ENCODE measurements at places on chromosomes 16 and 17. TPM values are rescaled to one million over a fixed set of nuclear protein-coding genes. Genes with fewer than 3 reads are reported as not detected.

The PER1 gene
- 0.74 TPM for total RNA-seq

The ACSM2A gene
- total RNA-seq, result not detected

The TMEM100 gene
- 0.06 TPM for total RNA-seq

The NMRAL1 gene
- total RNA-seq, result 26.5 TPM

The G6PC1 gene
- not detected for total RNA-seq

The SPATA22 gene
- total RNA-seq, result not detected

The COG8 gene
- total RNA-seq, result 34.1 TPM

The BRICD5 gene
- total RNA-seq, result 1.9 TPM

The NLK gene
- 20.4 TPM for total RNA-seq

The ADAD2 gene
- not detected for total RNA-seq

The MRPL45 gene
- total RNA-seq, result 51.7 TPM

The SEPTIN12 gene
- total RNA-seq, result not detected

DNA sequence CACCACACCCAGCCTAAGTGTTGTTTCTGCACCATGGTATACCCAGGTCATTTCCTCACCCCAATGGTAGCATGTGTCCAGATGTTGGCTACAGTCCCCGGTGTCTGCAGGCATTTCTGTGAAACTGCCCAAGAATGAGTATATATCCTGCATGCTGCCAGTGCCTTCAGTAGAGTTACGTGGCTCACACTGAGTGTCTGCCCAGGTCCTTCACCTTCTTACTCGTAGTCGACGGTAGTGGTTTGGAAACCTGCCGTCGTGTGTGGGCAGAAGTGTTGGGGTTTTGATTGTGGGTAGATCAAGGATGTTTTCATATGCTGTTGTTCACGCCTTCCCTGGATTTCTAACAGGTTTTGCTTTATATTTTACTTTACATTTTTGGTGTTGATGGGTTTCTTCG lies 16.8 kb downstream of the TCF25 start:
- no peak for DNase-seq

- no peak for DNase-seq
Measured at GRCh38 chr17:31449746-31450145, 58.3 kb downstream of the RAB11FIP4 start.

DNA sequence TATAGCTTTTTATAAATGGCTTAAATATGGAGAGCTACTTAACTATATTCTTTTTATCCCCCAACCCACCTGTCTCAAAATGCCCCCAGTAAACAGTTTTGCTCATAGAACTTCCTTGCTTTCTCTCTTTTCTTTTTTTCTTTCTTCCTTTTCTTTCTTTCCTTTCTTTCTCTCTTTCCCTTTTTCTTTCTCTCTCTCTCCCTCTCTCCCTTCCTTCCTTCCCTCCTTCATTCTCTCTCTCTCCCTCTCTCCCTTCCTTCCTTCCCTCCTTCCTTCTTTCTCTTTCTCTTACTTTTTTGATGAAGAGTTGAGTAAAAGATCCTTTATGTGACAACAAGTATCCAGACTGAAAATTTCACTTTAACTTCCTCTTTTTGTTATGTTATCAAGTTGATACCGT lies 48.2 kb downstream of the KCNJ2 start:
- DNase-seq, result no peak

- DNase-seq, result no peak
Measured at GRCh38 chr17:68387435-68388218, 69.7 kb downstream of the WIPI1 start.

DNA sequence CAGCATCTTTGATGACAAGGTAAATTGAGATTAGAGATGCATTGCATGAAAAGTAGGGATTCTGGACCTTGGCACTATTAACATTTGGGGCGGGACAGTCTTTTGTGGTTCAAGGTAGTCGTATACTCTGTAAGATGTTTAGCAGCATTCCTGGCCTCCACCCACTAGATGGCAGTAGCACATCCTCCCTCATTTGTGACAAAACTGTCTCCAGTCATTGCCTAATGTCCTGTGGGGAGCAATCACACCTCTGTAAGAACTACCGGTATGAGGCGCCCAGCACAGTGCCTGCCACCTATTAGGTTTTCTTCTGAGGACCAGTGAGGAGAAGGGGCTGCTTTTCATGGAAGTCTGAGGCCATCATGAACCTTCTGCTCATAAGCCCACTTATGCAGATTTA lies 180.8 kb downstream of the RBFOX1 start:
- peak; percentile 2 for DNase-seq

- DNase-seq, result peak; percentile 27
Measured at GRCh38 chr16:13883276-13883675, 36.7 kb upstream of the ERCC4 start.

DNA sequence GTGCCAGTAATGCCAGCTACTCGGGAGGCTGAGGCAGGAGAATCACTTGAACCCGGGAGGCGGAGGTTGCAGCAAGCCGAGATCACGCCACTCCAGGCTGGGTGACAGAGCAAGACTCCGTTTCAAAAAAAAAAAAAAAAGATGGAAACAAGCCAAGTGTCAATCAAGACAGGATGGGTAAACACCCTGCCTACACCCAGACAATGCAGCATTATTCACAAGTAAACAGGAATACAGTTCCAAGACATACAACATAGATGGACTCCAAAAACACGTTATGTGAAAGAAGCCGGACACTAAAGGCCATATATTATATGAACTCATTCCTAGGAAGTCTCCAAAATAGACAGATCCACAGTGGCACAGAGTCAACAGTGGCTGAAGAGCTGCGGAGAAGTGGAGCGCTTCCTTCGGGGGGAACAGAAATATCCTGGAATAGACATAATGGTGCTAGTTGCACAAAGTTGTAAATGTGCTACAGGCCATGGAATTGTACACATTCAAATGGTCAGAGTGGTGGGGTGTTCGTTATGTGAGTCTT lies 33.9 kb downstream of the ANKRD11 start:
- no peak for DNase-seq

GRCh38 chr17:44346064-44346844 lies 1.2 kb downstream of the GRN start:
- no peak for DNase-seq

DNA sequence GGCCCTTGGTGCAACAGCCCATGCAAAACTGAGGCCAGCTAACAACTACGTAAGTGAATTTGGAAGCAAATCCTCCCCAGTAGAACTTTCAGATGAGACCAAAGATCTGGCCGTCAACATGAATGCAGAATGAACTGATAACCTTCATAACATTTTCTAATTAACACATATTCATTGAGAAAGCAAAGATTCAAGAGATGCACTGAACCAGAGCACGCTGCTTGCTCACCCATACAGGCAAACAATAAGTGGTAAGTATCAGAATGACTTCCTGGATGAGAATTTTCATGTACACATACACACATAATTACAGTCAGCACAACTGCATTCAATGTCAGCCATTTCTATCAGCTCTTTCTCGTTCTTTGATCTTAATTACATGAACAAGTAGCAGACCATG lies 30.6 kb downstream of the XYLT1 start:
- DNase-seq, result no peak

DNA sequence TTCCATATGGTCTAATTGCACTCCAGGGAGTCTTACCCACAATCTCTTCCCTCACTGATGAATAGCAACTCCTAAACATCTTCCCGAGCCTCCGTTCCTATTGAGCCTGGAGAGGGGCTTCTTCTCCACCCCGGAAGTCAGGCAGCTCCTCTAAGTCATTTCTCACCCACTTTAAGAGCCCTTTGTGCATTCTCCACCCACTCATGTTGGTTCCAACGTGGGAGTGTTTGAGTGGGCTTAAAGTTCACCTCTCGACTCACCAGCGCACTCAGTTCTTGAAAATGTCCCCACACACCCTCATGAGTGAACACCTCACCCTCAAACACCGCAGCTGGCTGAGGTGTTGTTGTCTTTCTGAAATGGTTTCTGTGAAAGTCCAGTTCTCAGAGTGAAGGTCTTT lies 67.6 kb downstream of the TMEM114 start:
- no peak for DNase-seq

DNA sequence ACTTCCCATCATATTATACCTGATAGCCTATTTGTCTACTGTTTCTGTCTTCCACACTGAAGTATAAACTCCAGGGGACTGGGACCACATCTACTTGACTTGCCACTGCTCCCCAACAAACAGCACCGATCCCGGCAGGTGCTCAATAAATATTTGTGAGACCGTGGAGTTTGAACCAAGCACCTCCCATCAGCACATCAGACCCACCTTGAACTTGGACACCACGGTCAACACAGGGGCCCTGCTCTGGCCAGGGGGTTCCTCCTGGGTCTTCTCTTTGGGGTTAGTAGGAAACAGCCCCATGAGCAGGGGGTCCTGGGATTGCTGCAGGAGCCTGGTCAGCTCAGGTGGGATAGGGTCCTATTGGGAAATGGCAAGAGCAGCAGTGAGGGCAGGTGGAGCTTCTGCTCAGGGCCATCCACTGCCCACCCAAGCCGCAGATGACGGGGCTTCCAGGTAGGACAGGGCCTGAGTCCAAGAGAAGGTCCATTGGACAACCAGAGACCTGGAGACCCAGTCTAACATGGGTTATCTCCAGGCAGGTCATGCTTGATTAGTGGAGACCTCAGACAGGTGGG lies 19.9 kb downstream of the ZNHIT3 start:
- no peak for DNase-seq

DNA sequence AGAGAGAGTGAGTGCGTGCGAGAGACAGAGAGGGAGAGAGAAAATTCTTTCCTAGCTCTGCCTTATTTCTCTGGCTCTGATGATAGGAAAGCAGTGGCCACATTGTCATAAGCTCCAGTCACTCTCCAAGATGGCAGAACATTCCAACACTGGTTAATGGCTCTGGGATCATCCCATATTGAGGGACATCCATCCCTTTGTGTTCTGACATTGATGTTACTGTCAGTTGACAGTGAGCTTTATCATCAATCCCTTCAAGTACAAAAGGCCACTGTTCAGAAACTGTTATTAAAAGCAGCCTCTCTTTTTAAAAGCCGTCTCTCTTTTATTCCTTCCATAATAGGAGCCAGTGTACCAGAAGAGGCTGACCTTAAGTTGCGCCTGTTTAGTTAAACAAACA lies 1084.9 kb upstream of the RBFOX1 start:
- no peak for DNase-seq

- DNase-seq, result no peak
Measured at GRCh38 chr16:65105171-65105570, 16.7 kb downstream of the CDH11 start.

DNA sequence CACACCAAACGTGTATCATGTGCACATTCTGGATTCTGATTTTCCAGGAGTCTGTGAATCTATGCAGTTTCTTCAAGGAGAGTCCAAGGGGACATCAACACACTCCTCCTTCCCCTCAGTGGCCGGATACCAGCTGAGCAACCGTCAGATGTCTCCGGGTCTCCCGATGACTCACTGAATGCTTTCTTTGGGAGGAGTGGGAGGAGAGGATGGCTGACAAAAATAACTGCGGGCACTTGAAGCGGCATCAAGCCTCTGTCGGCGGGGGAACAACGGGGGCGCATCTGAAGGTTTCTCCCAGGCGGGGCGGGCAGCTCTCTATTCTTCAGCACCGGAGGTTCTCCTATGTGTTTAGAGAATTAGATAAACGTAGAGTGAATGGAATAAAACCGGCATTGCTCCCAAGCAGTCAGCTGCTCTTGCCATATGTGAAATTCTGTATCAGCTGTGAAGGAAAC lies 24.6 kb upstream of the LRRC75A start:
- DNase-seq, result peak; percentile 83

DNA sequence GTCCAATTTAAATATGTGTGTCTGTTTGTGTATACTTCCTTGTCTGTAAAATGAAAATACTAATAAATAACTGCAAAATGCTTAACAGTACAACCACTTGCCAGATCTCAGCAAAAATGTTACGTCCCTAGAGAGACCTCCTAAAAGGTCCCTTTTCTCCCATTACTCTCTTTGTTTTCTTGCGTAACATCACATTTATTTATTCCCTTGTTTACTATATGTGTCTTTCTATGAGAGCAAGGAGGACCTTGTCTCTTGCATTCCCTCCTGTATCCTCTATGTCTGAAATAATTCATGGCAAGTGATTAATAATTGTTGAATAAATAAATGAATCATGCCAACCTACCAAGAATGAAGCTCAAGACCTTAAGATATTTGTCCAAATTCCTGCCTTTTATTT lies 1.9 kb downstream of the ACSM3 start:
- DNase-seq, result no peak

GRCh38 chr17:40909351-40909750 lies 24.3 kb upstream of the KRT20 start:
- peak; percentile 93 for DNase-seq

Data from Daoy (cell line).